ENCODE measurements at places on chromosomes 5 and 9. TPM values are rescaled to one million over a fixed set of nuclear protein-coding genes. Genes with fewer than 3 reads are reported as not detected.

DNA sequence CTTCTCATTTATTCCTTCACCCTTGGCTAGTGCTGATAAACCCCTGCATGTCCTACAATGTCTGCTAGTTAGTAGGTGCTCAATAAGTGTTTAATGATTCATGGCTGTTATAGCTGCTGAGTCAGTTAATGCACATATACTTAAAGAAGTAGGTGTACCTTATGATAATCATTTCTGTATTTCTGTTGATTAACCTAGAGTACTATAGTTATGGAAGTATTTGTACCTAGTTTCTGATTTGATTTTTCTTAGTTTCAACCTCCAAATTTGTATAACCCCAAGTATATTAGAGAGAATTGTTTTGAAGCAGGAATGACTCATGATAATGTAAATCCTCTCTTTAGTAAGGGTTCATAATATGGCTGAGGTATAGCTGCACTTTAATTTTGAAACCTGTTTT is 8.9 kb downstream of the SMAD5 start:
- H3K4me1 ChIP-seq = peaks cover 26% of the 10 kb centered on the region
- no peak overlapping the region for H3K27ac ChIP-seq
- H3K4me3 ChIP-seq = no peak overlapping the region
- H3K27me3 ChIP-seq = no peaks in the 10 kb centered on the region

GRCh38 chr5:159181152-159181551 is 28.2 kb downstream of the RNF145 start:
- peaks cover 16% of the 10 kb centered on the region for H3K36me3 ChIP-seq
- peaks cover 9% of the 10 kb centered on the region for H3K4me1 ChIP-seq
- no peak overlapping the region for H3K27ac ChIP-seq
- H3K27me3 ChIP-seq = no peaks in the 10 kb centered on the region
- H3K4me3 ChIP-seq = no peak overlapping the region
- no peak for DNase-seq

DNA sequence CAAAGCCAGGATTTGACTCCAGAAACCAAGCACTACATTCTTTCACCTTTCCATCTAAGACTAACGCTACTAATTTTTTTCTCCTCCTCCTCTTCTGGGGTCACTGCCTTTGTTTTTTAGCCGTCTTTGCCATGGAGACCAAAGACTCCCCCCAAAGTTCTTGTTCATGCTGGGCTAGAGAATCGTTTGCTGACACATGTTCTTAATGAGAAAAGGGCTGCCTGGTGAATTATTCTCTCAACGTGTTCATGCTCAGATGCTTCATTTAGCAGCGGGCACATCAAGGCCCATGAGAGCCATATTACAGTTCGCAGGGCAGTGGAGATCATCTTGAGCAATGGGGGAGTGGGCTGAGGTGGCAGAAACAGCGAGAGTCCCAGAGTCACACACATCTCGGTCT is 134.9 kb downstream of the SLIT3 start:
- no peak overlapping the region for H3K27ac ChIP-seq
- DNase-seq = no peak
- no peaks in the 10 kb centered on the region for H3K27me3 ChIP-seq
- no peaks in the 10 kb centered on the region for H3K36me3 ChIP-seq
- no peak overlapping the region for H3K4me3 ChIP-seq
- peaks cover 2% of the 10 kb centered on the region for H3K4me1 ChIP-seq

The UBE2QL1 gene
- total RNA-seq = not detected

Measured in Panc1 (cell line).